Cortex of kidney (tissue), 1 donor: ENCODE measurements at places on chromosomes 3 and 15.

GRCh38 chr3:75076481-75076880 lies 462.0 kb upstream of the CNTN3 start:
- no peak for DNase-seq

DNA sequence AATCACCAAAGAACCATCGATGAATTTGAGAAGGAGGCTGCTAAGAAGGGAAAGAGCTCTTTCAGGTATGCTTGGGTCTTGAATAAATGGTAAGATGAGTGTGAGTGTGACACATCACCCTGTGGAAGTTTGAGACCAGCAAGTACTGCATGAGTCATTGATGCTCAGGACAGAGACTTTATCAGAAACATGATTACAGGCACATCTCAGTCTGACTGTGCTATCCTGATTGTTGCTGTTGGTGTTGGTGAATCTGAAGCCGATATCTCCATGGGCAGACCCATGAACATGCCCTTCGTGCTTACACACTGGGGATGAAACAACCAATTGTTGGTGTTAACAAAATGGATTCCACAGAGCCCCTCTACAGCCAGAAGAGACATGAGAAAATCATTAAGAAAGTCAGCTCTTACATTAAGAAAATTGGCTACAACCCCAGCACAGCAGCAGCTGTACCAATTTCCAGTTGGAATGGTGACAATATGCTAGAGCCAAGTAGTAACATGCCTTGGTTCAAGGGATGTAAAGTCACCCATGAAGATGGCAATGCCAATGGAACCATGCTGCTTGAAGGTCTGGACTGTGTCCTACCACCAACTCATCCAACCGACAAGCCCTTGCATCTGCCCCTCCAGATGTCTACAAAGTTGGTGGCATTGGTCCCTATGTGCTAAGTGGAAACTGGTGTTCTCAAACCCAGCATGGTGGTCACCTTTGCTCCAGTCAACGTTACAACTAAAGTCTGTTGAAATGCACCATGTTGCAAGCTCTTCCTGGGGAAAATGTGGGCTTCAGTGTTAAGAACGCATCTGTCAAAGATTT lies 20.5 kb downstream of the TM4SF4 start:
- DNase-seq, result no peak

GRCh38 chr15:49984436-49984835 lies 134.6 kb downstream of the ATP8B4 start:
- no peak for DNase-seq

DNA sequence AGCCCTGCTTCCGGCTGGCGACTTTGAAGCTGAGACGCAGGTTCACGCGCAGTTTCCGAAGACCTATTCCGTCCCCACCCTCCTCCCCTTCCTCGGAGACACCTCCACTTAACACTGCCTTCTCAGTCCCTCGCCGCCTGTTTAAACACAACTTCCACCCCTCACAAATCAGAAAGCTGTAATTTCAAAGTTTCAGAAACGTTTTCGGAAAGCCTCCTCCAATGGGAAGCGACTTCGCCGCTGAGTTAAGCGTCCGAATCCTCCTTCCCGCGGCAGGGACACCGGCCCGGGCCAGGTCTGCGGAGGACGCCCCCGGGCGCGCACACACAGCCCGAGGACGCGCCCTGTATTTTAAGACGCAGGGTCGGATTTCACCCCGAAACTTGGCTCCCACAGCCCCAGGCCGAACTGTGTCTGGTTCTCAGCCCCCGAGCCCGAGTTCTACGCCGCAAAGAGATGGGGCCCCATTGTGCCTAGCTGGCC lies 559 bp upstream of the LRRN1 start:
- no peak for DNase-seq

DNA sequence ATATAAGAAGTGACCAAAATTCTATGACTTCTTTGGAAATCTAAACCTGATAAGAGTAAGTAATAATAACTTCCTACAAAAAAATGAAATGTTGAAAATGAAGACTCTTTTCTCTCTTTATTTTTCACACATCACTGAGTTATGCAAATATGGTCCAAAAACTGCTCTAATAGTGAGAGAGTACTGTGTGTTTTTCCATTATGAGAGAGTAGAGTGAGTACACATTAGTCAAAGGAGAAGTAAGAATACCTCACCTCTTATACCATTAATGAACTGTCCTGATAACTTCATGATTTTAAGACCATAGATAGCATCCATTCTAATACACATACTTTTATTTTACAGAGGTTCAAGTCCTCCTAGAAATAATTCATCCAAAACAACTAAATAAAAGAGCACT lies 1310.2 kb downstream of the SI start:
- no peak for DNase-seq

DNA sequence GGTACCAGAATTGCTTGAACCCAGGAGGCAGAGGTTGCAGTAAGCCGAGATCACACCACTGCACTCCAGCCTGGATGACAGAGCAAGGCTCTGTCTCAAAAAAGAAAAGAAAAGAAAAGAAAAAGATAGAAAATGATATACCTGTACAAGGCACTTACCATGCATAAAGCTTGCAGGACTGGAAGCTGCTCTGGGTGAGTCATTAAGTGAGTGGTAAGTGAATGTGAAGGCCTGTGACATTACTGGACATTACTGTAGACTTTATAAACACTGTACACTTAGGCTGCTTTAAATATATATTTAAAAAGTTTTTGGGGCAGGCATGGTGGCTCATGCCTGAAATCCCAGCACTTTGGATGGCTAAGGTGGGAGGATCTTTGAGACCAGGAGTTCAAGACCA lies 99.2 kb downstream of the SLMAP start:
- DNase-seq, result no peak

DNA sequence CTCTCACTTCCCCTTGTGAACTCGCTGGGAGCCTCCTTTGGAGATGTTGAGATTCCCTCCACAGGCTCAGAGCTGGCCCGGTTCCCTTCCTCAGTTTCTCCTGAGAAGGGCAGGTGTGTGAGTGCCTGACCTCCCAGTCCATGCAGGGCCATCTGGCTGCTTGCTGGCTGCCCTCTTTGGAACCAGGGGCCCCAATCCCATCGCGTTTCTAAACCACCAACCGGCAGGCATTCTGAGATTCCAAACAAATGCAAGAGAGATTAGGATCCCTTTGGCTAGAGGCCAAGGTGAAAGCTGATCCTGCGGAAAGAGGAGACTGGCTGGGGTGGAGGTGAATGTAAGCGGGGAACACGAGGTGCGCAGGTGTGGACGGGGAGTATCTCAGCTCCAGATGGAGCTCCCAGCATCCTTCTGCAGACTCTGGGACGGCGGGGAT lies 2.9 kb upstream of the PRRT3 start:
- no peak for DNase-seq

DNA sequence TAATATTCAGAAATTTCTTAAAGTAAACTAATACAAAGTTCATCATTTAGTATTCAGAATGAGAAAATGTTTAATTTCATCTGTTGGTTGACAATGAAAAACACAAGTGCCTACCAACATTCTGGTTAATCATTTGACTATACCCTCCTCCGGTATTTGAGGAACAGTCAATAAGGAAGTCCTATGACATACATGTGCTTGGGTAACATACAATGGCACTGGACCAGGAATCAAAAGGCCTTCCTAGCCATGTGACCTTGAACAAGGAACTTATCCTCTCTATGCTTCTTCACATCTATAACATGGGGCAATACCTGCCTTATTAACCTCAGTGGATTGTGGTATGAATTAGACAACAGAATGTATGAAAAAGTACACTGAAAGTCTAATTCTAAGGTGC lies 65.8 kb downstream of the ZNF280D start:
- no peak for DNase-seq

DNA sequence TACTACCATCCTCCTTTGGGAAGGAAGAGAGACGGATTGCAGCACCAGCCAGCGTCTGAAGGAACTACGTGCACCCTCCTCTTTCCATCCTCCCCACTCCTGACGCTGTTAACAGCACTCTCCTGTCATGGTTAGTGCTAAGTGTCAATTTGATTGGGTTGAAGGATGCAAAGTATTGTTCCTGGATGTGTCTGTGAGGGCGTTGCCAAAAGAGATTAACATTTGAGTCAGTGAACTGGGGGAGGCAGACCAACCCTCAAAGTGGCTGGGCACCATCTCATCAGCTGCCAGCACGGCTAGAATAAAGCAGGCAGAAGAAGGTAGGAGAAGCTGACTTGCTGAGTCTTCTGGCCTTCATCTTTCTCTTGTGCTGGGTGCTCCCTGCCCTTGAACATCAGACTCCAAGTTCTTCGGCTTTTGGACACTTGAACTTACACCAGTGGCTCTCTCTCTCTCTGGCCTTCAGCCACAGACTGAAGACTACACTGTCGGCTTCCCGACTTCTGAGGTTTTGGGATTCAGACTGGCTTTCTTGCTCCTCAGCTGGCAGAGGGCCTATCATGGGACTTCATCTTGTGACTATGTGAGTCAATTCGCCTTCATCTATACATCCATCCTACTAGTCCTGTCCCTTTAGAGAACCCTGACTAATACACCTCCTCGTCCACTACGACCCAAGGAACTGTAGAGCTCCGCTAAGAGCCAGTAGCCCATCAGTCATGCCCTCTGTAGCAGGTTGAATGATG lies 128.2 kb upstream of the HES1 start:
- DNase-seq, result no peak

DNA sequence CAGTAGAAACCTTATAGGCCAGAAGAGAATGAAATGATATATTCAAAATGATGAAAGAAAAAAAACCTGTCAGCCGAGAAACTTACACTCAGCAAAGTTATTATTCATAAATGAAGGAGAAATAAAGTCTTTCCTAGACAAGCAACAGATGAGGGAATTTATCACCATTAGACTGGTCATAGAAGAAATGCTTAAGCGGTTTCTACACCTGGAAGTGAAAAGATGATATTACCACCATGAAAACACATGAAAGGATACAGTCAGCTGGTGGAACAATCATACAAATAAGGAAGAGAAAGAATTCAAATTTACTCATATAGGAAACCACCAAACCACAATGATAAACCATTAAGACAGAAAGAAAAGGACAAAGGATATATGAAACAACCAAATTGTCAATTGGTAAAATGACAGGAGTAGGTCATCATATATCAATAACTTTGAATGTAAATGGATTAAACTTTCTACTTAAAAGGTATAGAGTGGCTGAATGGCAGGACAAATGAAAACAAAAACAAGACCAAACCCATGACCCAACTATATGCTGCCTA lies 29.9 kb upstream of the PRR23C start:
- no peak for DNase-seq
